ENCODE measurements at places on chromosomes 4 and X. TPM values are rescaled to one million over a fixed set of nuclear protein-coding genes. Genes with fewer than 3 reads are reported as not detected.

ANKRD17 gene
- 58.5 TPM for total RNA-seq

GPR82 gene
- total RNA-seq, result not detected

MAGEH1 gene
- total RNA-seq, result 26.2 TPM

SPATA4 gene
- total RNA-seq, result 0.18 TPM

COL25A1 gene
- total RNA-seq, result not detected

UGT8 gene
- total RNA-seq, result not detected

GYPE gene
- total RNA-seq, result 2.5 TPM

TMEM150C gene
- not detected for total RNA-seq

MAGEA2B gene
- not detected for total RNA-seq

MAGEC1 gene
- not detected for total RNA-seq

PABPC5 gene
- total RNA-seq, result not detected

HCFC1 gene
- 49.3 TPM for total RNA-seq

SAGE1 gene
- total RNA-seq, result not detected

GAB3 gene
- 0.09 TPM for total RNA-seq

GPR119 gene
- total RNA-seq, result not detected

RRH gene
- total RNA-seq, result not detected

SHROOM2 gene
- total RNA-seq, result 1.7 TPM

PF4V1 gene
- not detected for total RNA-seq

RIPPLY1 gene
- total RNA-seq, result not detected

F8A2 gene
- total RNA-seq, result not detected

XAGE5 gene
- not detected for total RNA-seq

WDR17 gene
- total RNA-seq, result 0.04 TPM

FAM47A gene
- not detected for total RNA-seq

DRP2 gene
- 0.55 TPM for total RNA-seq

APLN gene
- 0.37 TPM for total RNA-seq

SPRY1 gene
- total RNA-seq, result 2.6 TPM

MAGEA12 gene
- total RNA-seq, result 0.11 TPM

DDIT4L gene
- 4.0 TPM for total RNA-seq

CT45A10 gene
- total RNA-seq, result not detected

MBNL3 gene
- 0.42 TPM for total RNA-seq

APBB2 gene
- 47.7 TPM for total RNA-seq

USP17L29 gene
- total RNA-seq, result not detected

KLHL2 gene
- 12.3 TPM for total RNA-seq

GSX2 gene
- total RNA-seq, result not detected

COX7B2 gene
- total RNA-seq, result not detected

CFAP47 gene
- not detected for total RNA-seq

FAT4 gene
- 16.6 TPM for total RNA-seq

MOSPD2 gene
- total RNA-seq, result 21.9 TPM

TMPRSS11E gene
- not detected for total RNA-seq

PCDH10 gene
- total RNA-seq, result 151 TPM

PLAC1 gene
- total RNA-seq, result not detected

ZNF711 gene
- 0.06 TPM for total RNA-seq

DDX53 gene
- not detected for total RNA-seq

GLRB gene
- total RNA-seq, result 9.4 TPM

CSAG2 gene
- total RNA-seq, result not detected

RBMX gene
- total RNA-seq, result 166 TPM

CLTRN gene
- total RNA-seq, result not detected

CT45A1 gene
- not detected for total RNA-seq

RWDD4 gene
- total RNA-seq, result 28.0 TPM

IL2 gene
- total RNA-seq, result not detected

HMGB3 gene
- total RNA-seq, result 62.0 TPM

G6PD gene
- 132 TPM for total RNA-seq

SHROOM4 gene
- total RNA-seq, result not detected

TMEM154 gene
- 0.45 TPM for total RNA-seq

GUCY1B1 gene
- not detected for total RNA-seq

PCSK1N gene
- total RNA-seq, result not detected
